Central memory CD8-positive, alpha-beta T cell (primary cell): ENCODE measurements at places on chromosomes 4 and X.

GRCh38 chrX:46676399-46677356 lies 82.2 kb downstream of the SLC9A7 start:
- H3K27me3 ChIP-seq = no peaks in the 10 kb centered on the region
- H3K27ac ChIP-seq = no peak overlapping the region
- peaks cover 3% of the 10 kb centered on the region for H3K36me3 ChIP-seq
- DNase-seq = no peak

DNA sequence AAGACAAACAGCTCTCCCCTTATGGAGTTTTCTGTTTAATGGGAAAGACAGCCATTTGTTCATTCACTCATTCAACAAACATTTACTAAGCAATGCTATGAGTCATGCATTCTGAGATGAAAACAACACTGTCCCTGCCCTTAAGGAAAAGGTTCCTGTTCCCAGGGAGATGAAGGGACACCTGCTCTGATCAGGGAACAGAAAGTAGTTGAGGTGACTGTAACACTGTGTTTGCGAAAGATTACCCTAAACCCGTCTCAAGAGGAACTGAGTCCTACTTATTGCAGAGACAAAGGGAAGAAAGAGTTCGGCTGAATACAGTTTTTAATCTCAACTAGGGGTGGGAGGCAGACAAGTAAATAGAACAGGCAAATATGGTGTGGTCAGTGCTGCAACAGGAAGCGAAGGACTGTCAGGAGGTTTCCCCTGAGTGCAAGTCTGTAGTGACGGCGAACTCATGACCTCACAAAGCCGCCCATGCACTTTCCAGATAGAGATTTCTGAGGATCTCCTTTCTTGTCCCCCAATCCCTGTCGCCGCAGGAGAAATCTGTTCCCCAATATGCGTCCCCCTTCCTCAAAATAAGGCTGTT lies 712 bp downstream of the STX18 start:
- H3K27me3 ChIP-seq = no peaks in the 10 kb centered on the region
- H3K4me1 ChIP-seq = peaks cover 77% of the 10 kb centered on the region
- no peak for DNase-seq

GRCh38 chr4:108210989-108211835 lies 42.5 kb upstream of the LEF1 start:
- no peaks in the 10 kb centered on the region for H3K36me3 ChIP-seq
- DNase-seq = no peak
- H3K27me3 ChIP-seq = no peaks in the 10 kb centered on the region
- no peak overlapping the region for H3K27ac ChIP-seq
- no peak overlapping the region for H3K4me3 ChIP-seq

DNA sequence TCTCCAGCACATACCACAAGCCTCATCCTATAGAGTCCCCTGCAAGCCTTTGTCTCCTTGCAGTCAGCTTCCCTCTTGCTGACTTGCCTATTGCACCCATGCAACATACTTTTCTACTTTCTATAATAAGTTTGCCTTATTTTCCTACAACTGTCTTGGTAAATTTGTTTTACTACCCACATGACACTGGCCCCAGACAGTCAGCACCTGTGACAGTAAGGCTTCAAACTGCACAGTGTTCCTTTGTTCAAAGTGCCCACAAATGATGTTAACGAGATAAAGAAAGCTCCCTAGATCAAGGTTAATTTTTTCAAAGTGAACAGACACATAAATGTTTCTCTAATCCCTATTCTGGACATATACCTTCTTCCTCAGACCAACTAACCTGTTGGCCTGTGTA lies 529.1 kb upstream of the PCDH10 start:
- H3K27me3 ChIP-seq = no peaks in the 10 kb centered on the region
- no peak overlapping the region for H3K4me3 ChIP-seq
- DNase-seq = no peak
- no peaks in the 10 kb centered on the region for H3K4me1 ChIP-seq
- H3K27ac ChIP-seq = no peak overlapping the region

DNA sequence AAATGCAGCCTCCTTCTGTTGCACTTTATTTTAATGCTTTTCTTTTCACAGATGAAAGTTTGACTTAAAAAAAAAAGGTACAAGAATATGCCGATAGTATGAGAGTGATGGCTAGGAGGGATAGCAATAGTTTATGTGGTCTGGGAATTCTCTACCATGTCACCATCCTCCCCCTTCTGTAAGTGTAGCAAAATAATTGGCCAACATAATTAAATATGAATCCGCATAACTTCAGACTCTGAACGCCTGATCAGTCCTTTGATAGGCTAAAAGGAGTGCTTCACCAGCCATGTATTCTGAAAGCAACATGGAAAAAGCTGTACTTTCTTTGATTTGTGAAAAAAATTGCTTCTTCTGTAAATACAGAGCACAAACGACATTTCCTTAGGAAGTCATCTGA lies 95.7 kb upstream of the TTC29 start:
- H3K27me3 ChIP-seq = peaks cover 44% of the 10 kb centered on the region
- H3K27ac ChIP-seq = no peak overlapping the region
- H3K36me3 ChIP-seq = peaks cover 1% of the 10 kb centered on the region
- no peak overlapping the region for H3K4me3 ChIP-seq
- no peaks in the 10 kb centered on the region for H3K4me1 ChIP-seq

DNA sequence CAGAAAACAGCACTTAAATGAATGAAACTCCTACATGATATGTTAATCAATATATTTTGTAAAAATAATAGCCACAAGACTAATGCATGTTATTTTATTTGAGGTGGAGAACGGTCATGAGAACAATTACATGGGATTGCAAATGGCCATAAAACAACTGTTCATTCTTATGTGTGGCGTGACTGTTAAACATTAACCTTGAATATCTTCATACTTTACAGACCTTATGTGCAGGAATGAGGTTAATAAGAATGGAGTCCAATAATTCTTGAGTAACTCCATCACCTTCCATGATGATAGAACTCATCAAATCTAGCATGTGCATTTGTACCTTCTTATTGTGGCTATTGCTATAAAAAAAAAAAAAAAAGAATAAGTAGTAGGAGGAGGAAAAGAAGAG lies 55.3 kb downstream of the PDS5A start:
- H3K4me1 ChIP-seq = peaks cover 10% of the 10 kb centered on the region
- no peak overlapping the region for H3K4me3 ChIP-seq
- no peak overlapping the region for H3K27ac ChIP-seq
- H3K36me3 ChIP-seq = peaks cover 27% of the 10 kb centered on the region

DNA sequence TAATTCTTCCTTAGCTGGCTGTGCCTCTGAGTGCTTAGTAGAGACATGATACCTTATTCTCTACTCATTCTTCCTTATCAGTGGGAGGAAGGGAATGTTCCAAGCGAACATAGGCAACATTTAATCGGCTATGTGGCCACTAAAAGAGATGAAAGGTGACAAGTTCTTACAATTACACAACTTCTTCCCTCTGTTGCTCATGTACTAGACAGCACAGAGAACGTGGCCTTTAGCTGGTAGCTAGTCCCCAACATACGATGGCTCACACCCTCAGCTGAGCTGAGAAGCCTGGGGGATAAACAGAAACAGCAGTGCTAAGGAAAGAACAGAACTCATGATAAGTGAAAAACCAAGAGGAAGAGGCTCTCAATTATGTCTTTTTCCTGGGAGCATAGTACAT lies 52.2 kb downstream of the APOO start:
- H3K36me3 ChIP-seq = peaks cover 2% of the 10 kb centered on the region
- no peak overlapping the region for H3K4me3 ChIP-seq
- H3K4me1 ChIP-seq = no peaks in the 10 kb centered on the region
- no peaks in the 10 kb centered on the region for H3K27me3 ChIP-seq
- H3K27ac ChIP-seq = no peak overlapping the region
- no peak for DNase-seq

DNA sequence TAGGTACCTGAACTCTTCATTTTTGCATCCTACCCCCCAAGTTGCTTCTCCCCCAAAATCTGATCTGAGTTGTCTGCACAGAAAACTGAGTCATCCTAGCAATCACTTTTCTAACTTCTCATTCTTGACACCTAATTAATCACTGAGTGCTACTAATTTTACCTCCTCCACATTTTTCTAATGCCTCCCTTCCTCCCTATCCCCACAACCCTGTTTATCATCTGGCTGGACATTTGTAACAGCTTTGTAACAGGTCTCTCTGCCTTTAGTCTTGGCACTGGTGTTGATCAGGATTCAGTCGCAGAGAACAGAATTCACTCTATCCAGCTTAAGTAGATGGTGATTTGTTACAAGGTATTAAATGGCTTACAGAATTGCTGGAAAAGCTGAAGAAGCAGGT lies 303.9 kb upstream of the GATB start:
- H3K36me3 ChIP-seq = peaks cover 5% of the 10 kb centered on the region
- DNase-seq = no peak
- peaks cover 46% of the 10 kb centered on the region for H3K4me1 ChIP-seq
- H3K4me3 ChIP-seq = no peak overlapping the region
- H3K27ac ChIP-seq = no peak overlapping the region

DNA sequence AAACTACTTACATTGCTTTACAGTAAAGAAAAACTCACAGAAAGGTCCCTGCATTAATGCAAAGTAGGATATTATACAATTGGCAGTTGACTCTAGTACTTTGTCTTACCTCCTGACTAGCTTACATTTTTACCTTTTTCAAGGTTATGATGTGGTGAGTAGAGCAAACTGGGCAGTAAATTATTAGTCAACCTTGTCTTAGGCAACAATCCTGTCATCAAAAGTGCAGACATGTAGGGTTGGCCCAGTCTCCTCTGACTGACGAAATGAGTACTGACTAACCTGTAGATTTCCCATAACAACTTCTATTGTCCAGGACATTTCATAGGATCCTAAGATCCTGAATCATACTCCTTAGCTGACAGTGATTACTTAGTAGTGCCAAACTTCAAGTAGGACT lies 142.0 kb upstream of the NUDT6 start:
- no peak overlapping the region for H3K4me3 ChIP-seq
- H3K27me3 ChIP-seq = no peaks in the 10 kb centered on the region
- peaks cover 3% of the 10 kb centered on the region for H3K36me3 ChIP-seq
- DNase-seq = no peak

GRCh38 chrX:31165241-31166035 lies 93.6 kb upstream of the FTHL17 start:
- no peaks in the 10 kb centered on the region for H3K4me1 ChIP-seq
- no peak overlapping the region for H3K4me3 ChIP-seq

DNA sequence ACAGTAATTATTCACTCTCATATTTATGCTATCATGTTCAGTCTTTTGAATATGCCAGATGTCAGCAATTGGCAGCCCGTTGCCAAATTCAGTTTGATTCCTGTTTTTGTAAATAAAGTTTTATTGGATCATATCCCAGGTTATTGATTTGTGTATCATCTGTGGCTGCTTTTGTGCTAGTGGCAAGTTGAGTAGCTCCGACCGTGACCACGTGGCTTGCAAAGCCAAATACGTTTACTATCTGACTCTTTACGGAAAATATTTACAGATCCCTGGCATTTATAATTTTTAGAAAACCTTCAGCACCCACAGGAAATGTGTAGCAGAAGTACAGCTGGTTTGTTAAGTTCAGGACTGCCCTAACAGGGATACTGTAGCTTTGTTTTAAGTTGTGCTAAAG lies 67.4 kb downstream of the VCX2 start:
- H3K4me1 ChIP-seq = no peaks in the 10 kb centered on the region
- no peaks in the 10 kb centered on the region for H3K36me3 ChIP-seq
- H3K27me3 ChIP-seq = no peaks in the 10 kb centered on the region

DNA sequence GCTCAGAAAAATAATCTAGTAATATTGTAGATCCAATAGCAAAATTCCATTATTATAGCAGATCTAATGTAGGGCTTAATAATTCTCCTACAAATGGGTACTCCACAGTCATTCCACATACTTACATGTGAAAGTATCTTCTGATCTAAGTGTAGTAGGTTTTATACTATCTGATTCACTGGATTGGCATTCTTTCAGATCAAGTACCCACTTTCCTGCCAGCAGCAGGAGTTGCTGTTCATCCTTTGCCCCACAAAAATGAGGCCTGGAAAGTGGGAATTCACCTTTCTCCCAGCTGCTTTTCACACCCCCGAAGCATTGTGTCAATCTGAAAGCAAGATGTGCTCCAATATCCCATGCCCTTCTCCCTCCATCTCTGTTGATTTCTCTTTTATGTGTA lies 77.1 kb upstream of the RXFP1 start:
- H3K4me3 ChIP-seq = no peak overlapping the region
- H3K27ac ChIP-seq = no peak overlapping the region
- H3K4me1 ChIP-seq = no peaks in the 10 kb centered on the region
- DNase-seq = no peak

DNA sequence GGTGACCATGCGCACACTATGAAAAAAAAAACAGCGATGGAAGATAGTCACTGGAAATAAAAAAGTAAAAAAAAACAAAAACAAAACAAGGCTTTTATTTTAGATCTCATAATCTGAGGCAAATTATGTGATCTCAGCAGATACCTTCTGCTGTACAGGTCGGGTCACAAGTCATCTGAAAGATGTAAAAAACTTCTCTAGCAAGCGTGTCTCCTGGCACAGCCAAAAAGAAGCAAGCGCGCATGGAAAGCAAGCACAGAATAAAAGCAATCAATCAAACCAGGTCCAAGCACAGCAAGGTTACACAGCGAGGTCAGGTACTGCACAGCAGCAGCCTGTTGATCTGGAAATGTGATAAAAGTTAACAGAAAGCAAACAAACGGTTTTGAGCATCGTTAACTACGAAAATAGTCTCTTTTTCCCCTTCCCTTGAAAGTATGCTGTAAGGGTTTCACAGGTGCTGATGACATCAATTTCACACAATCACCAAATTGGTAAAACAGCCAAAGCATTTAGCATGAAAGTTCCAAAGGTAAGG lies 79.3 kb upstream of the MTNR1A start:
- H3K27me3 ChIP-seq = no peaks in the 10 kb centered on the region
- H3K27ac ChIP-seq = no peak overlapping the region
- no peaks in the 10 kb centered on the region for H3K36me3 ChIP-seq

DNA sequence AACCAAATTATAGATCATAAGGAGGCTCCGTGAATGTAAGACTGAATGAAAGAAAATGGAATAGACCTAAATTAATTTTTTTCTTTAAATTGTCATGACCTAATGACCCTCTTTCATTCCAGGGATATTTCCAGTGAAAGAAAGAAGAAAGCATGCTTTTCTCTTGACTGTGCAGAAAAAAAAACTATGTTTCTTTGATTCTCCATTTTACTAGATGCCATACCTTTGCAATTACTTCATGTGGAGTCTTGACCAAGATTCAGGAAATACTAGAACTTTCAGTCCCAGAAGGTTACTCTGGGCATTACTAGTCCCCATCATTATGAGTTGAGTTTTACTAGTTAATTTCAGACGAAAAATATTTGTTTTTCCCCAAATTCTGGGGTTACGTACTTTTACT lies 6.4 kb upstream of the COMMD8 start:
- H3K27ac ChIP-seq = no peak overlapping the region
- DNase-seq = no peak
- peaks cover 22% of the 10 kb centered on the region for H3K27me3 ChIP-seq
- no peaks in the 10 kb centered on the region for H3K4me1 ChIP-seq
- H3K4me3 ChIP-seq = no peak overlapping the region

DNA sequence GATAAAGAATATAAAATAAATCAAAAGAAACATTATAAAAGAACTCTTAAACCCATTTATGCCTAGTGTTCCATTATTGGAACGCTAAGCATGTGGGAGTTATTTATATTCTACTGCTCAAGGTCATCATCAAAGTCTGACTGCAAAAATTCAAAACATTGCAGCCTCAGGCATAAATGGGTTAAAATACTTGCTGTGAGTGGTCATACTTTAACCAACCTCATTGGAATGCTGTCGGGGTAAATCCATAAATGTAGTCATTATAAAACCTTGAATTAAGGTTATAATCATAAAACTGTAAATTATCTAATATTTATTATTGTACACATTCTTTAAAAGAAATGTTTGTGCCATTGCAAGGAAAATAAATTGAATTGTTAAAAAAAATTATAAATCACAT lies 55.0 kb downstream of the RPS6KA6 start:
- no peaks in the 10 kb centered on the region for H3K27me3 ChIP-seq
- no peaks in the 10 kb centered on the region for H3K4me1 ChIP-seq
- DNase-seq = no peak
- H3K4me3 ChIP-seq = no peak overlapping the region

- H3K4me3 ChIP-seq = no peak overlapping the region
- H3K27ac ChIP-seq = no peak overlapping the region
- no peaks in the 10 kb centered on the region for H3K36me3 ChIP-seq
These were observed 66.6 kb upstream of the HELT start for GRCh38 chr4:184951668-184952160.
